ENCODE measurements at places on chromosomes 5 and 9. TPM values are rescaled to one million over a fixed set of nuclear protein-coding genes. Genes with fewer than 3 reads are reported as not detected.

- DNase-seq: peak; percentile 51
These were observed 109.2 kb upstream of the SHB start for GRCh38 chr9:38178237-38178636.

- DNase-seq: no peak
These were observed 10.8 kb downstream of the KIF24 start for GRCh38 chr9:34318163-34318790.

Gene SPINK4
- not detected for total RNA-seq

Gene PLAC8L1
- not detected for total RNA-seq

Gene SLC6A3
- not detected for total RNA-seq

Gene CATSPER3
- total RNA-seq: not detected

Gene SIT1
- not detected for total RNA-seq

DNA sequence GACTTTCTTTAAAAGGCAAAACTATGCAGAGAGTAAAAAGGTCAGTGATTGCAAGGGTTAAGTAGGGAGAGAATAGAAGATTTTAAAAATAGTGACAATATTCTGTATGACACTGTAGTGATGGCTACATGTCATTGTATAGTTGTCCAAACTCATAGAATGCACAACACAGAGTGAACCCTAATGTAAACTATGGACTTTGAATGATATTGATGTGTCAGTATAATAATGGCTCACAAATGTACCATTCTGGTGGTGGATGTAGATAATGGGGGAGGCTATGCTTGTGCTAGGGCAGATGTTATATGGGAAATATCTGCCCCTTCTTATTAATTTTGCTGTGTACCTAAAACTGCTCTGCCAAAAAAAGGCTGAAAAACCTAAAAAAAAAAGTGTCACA lies 468.9 kb downstream of the KIF4B start:
- DNase-seq: no peak

DNA sequence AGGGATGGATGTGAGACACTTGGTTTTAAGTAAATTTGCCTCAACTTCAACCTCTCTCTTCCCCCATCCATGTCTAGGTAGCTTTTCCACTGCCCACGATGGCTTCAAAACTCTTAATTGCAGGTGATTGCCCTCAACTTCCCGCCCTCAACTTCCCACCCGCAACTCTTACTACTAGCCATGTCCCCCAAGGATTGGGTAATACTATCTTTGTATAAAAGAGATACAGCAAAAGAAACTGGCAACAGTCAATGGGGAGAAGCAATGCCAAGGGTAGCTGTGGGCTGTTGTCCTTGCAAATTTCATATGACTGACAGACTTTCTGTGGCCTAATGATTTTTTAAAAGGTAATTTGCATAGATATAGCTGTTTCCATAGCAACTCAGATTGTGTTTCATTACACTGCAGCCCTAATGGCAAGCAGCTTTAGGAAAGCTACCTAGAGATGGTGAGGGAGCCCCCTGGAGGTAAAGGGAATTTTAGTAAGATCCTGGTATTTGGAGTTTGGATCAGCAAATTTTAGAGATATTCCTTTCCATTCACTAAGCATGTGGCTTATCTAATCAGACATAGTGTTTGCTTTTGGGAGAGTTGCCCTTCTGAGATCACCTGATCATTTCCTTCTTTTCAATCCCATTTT lies 421.5 kb upstream of the DAP start:
- peak; percentile 42 for DNase-seq

- DNase-seq: no peak
These were observed 41.6 kb downstream of the CYSTM1 start for GRCh38 chr5:140216478-140217074.

- DNase-seq: peak; percentile 39
These were observed 121.9 kb upstream of the GRHPR start for GRCh38 chr9:37300620-37301019.

Measured in RPMI7951 (cell line).